ENCODE measurements at places on chromosomes 12 and 14.

DNA sequence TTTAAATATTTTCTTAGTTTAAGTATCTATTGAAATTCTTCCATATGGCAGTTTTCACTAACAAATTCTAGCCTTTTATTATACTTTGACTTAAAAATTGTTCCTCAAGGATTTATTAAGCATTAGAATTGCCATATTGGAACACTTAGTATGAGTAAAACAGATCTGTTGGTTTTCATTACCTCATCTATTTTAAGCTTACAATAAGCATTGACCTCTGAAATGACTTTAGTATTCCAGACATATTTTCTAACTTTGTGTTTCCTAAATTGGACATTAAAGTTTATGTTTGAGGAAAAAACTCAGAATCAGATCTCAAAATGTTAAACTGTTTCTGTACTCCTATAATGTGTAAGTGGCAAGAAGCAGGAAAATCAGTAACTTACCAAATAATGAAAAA, 48.4 kb downstream of the CSRP2 start:
- DNase-seq: no peak

DNA sequence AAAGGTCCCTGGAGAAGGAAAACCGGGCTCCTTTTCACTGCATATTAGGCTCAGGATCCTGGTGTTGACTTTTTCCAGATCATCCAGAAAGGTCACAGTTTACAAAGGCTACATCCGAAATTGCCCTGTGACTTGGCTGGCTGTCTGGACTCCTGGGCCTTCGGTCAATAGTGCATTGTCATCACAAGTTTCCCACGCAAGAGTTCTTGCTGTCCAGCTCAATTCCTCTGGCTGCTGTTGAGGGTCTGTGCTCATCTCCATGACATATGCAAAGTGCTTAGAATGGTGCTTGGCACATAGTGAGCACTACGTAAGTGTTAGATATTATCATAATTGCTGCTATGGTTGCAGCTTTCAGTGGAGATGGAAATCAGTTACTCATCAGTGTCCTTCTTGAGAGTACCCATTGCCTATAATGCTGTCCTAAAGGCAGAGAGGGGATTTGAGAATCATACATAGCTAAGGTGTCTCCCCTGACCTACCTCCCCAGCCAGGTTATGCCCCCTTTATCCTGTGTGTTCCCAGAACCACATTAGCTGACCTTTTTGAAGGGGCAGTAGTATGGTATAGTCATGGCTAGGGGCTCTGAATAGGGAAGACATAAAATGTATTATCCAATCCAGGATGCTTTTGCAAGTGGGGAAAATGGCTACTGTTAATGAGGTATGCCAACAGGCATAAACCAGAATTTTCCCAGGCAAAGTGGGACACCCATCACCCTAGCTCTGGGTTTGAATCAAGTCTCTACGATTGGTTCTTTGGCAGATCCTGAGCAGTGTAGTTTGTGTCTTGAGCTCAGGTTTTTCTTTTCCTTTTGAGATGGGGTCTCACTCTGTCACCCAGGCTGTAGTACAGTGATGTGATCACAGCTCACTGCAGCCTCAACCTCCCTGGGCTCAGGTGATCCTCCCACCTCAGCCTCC, 132.0 kb upstream of the CCND2 start:
- no peak for DNase-seq

DNA sequence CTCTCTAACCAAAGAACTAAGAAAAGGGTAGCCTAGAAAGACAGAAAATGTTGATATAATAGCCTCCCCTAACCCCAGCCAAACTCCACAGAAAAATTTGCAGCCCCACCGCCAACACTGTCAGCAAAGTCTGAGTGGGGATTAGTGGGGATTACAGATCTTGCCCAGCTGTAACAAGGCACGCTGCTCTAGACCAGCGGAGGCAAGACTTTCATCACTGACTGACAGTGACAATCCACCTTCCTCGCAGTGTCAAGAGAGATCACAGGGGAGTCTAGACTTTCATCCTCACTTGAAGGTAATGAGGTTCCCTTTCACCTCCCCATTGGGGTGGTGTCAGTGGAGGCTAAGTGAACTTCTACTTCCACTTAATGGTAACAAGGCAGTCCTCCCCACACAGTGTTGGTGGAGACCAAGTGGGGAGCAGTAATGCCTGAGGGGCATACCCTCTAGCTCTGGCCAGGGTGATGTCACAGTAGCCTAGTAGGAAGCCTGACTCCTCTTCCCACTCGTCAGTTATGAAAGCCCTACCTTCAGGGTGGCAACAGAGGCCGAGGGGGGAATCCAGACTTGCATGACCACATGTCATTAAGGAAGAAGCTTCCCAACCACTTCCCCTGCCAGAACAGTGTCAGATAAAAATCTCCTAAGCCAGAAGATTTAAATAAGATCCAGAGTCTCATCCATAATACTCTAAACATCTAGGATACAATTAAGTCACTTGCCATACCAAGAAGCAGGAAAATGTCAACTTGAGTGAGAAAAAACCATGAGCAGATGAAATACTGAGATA, 91.7 kb upstream of the RASSF8 start:
- DNase-seq: no peak

DNA sequence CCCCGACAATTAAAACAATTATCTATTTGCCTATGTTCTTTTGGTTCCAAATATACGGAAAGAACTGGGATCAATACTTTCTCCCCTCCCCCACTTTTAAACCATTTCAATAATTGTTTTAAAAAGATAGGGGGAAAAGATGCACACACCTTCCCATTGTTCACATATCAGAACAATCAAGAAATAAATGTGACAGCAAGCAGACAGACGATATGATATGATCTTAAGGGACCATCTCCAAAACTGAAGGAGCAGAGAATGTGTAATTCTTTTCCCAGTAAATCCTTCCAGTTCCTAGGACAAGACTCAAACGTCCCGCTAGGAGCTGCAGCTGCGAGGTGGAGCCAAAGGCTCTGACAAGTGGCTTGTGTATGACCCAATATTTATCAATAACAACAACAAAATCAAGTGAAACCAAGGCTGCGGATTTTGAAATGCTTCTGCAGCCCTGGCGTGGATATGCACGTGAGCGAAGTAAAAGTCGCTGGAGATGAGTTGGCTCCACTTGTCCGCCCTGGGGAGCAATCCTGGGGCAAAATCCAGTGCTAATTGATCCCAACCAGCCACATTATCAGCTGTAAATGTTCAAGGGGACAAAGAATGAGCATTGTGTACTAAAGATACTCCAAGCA, 8.2 kb upstream of the FOXG1 start:
- no peak for DNase-seq

DNA sequence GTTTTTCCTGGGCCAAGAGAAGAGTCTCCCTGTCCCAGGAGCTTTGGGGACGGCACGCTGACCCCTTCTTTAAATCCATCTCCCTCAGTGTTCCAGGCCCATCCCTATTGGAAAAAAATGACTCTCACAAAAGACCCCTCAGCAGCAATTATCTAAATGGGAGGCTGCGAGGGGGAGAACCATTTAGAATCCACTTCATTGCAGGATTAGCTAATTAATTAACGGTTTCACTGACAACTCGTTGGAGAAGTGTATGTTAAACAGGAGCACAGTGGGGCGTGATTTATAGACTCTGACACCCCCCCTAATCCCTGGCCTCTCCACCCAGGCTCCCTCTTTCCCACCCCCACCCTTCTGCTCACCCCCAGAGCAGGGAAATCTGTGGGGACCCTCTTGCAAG, 162.8 kb upstream of the LHX5 start:
- no peak for DNase-seq

- no peak for DNase-seq
Measured at GRCh38 chr12:96064271-96064670, 28.9 kb upstream of the LTA4H start.

GRCh38 chr14:34065236-34065635, 114.4 kb upstream of the EGLN3 start:
- no peak for DNase-seq

GRCh38 chr12:93856611-93857010, 179.4 kb downstream of the CRADD start:
- no peak for DNase-seq

GRCh38 chr14:64730061-64730440, 25.8 kb downstream of the PLEKHG3 start:
- no peak for DNase-seq

DNA sequence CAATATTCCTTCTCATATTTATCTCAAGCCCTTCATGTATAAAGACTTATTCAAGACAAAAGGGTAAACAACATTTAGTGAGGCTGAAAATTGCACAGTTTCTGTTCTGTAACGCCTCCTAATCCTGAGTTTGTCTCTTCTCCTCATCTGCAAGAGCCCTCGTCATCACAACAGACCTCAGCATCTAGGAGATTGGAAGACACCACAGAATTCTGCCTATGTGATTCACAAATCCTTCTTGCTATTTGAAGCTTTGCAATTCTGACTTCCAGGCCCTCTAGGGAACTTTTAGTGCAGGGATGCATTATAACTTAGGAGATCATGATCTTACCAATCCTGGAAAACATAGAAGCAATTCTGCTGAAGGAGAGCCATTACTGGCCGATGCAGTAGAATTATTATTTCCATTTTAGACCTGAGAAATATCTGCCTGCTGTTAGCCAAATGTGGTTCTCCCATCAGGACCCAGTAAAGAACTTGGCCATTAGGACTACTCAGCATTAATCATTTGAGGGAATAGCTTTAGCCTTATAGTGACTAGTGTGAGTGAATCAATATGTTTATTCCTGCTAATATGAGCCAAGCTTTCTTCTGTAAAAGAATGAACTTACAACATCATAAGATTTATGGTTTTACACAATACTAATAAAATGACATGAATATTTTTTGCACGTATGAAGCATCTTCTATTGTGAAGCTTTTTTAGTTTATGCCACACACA, 119.5 kb downstream of the ANO4 start:
- no peak for DNase-seq

- DNase-seq: no peak
Measured at GRCh38 chr12:100955139-100955538, 160.6 kb downstream of the ANO4 start.

- DNase-seq: no peak
Measured at GRCh38 chr12:71626768-71627167, 36.9 kb downstream of the ZFC3H1 start.

DNA sequence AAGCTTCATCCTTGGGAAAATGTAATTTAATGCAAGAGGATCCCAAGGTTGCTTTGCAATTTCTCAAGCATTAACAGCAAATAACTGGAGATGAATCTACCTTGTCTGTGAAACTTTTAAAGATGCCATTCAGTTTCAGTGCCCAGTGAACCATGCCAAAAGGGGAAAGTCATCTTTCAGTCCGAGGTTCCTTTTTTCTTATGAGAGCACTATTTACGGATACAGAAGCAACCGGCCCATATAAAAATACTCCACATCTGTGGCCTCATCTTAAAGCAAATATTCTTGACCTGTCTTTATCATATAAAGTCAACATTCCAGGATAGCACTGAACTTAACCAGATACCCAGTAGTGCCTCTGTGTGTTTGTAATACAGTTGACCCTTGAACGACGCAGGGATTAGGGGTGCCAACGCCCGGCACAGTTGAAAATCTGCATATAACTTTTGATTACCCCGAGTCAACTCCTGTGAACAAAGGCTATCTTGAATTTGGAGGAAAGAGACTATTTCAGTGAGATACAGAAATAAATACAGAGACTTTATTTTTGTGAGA, 209.4 kb downstream of the PCNX1 start:
- no peak for DNase-seq

DNA sequence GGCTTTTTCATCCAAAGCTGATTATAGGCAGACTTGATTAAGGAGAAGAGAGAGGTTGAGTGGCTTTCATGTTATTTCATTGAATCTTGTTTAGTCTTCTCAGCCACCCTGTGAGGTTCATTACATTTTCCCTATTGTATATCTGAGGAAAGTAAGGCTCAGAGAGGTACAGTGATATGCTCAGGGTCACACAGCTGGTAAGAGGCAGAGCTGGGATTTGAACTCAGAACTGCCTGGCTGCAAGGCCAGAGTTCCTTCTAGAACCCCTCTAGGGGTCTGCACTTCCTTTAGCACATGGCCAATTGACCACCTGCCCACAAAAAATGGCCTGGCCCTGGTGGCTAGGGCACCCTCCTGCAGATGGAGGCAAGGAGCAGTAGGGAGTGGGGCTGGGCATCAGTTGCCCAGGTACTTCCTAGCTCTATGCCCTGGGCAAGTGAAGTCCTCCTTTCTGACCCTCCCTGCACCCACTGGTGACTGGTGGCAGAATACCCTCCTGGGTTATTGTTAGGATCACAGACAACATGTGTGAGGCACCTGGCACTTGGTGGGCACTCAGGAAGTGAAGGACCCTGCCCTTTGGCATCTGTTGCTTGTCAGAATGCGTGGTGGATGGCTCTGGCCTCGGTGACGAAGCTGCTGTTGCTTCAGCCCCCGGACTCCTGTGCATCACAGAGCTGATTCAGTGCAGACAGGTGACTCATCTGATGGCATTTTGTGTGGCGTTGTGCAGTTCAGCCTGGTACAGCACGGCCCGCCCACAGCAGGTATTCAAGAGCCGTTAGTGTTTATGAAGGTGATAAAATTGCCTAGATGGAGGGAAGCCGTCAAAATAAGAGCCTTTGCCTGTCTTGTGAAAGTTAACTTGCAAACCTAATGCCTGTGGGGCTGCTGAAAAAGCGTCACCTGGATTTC, 115.8 kb downstream of the SLC25A47 start:
- peak; percentile 29 for DNase-seq

DNA sequence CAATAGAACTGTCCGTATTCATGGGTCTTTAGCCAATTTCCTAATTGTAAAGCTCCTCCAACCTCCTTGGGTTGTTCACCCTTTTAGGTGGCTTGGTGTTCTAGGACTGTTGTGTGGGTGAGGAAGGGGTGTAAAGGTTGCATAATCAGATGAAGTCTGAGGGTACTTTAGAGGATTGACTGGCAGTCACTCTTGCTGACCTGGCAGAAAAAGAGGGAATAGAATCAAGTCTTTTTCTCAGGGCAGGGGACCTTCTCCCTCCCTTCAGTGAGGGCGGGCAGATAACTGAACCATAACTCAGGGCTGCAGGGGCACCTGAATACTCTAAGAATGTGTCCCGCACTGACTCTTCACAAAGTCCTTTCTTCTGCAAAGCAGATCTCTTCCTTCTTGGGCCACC, 436.2 kb downstream of the CCDC91 start:
- DNase-seq: no peak

DNA sequence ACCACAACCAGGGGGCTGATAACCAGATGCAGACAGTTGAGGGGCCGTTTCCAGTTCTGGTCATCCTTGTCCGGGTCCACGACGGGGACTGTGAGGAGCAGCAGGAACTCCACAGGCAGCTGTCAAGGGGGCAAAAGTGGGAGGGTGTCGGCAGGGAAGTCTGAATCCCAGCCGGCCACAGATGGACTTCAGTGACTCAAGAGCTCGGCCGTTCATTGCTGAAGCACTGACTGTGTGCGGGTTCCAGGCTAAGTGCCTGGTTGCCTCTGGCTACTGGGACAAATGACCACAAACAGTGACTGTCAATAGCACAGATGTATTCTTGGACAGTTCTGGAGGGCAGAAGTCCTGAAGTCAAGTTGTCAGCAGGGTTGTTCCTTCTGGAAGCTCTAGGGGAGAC, 19.6 kb downstream of the SLC8B1 start:
- no peak for DNase-seq

- no peak for DNase-seq
Measured at GRCh38 chr12:12016284-12017100, 54.2 kb upstream of the BCL2L14 start.

DNA sequence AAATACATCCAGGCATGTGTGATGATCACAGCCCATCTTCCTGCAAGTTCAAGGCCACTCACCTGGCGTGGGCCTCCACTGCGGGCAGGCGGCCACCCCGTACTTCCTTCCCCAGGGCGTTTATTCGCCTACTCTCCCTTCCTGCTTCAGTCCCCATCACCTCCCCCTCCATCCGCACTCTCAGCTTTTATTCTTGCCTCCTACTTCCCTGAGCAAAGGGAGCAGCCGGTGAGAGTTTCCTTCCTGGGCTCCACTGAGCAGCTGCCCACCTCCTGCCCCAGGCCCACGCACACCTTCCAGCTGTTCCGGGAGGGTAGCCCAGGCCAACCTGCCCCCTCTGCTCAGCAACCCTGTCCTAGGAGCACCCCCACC, 4.1 kb downstream of the CYP46A1 start:
- DNase-seq: no peak
